ENCODE measurements at places on chromosomes 16 and 17. TPM values are rescaled to one million over a fixed set of nuclear protein-coding genes. Genes with fewer than 3 reads are reported as not detected.

DNA sequence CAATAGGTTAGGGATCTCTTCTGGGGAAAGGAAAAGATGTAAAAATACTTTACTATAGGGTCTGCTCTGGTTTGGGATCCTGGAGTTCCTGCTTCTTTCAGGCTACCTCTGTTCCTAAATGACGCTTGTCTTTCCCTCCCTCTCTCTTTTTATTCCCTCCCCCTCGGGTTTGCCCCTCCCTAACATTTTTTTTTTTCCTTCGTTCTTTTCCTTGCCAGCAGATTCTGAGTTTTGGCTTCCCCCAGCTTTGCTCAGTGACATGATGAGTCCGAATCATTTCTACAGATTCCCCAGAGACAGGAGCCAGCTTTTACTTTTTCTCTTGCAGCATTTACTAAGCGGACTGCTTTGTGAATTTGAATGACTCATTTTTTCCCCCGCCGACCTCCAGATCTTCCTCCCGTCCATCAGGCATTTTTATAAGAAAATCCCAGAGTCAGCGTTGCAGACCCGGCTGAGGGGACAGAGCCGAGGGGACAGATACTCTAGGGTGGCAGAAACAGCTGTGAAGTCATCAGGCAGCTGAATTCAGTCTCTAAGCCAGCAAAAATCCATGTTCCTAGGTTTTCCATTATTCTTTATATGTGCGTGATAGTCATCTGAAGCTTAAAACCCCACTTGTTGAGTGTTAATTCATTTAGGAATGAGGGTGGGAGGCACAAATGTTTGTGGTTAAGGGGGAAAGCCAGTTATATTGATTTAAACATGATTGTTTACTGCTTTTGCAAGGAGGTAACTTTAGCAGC is at the start of gene TMEM100:
Gene TMEM100 (minus strand): TSS at position 123 of the 746 bp plus-strand sequence. CDS start 1,794 bp downstream, outside the sequence.
- DNase-seq = no peak

DNA sequence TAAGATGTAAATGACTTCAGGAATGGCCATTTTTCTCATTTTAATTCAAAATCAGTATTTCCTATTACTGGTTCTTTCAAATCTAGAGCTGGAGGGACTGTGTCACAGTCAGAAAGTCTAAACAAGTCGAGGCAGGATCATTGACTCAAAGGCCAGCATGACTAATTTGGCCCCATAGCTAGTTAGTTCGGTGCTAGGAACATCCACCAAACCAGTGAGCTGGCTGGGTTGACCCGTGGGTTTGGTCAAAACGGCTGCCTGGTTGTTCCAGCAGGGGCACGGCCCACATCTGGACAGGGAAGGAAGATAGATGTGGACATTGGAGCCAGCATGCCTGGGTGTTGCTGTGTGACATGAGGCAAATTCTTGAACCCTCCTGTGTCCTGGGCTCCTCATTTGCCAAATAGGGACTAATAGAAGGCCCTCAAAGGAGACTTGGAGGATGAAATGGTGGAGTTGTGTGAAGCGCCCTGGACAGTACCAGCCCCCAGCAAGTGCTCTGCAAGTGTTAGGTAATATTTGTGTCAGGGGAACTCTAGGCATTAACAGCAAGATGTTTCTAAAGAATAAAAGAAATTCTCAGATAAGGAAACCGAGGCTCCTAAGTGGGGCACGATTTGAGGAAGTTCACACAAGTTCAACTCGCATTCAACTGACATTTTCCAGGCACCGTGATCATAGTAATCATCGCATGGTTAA is 46.2 kb downstream of the MEOX1 start:
- no peak for DNase-seq

The CPHXL2 gene
- not detected for total RNA-seq

DNA sequence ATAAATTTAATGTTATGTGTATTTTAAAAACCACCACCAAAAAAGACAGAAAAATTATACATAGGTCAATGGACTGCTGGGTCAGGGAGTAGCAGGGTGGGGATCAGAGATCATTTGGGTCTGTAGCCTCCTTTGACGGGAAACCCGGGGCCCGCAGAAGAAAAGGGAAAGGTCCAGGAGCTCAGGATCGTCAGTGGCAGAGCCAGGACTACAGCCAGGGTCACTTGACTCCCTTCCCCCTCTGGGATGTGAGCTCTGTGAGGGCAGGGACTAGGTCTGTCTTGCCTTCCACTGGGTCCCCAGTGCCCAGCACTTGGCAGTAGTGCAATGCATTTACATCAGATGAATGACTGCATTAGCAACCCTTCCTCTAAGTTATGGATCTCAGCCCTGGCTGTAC is 62.1 kb downstream of the TOM1L2 start:
- no peak for DNase-seq

The PPP1R1B gene
- total RNA-seq = not detected

DNA sequence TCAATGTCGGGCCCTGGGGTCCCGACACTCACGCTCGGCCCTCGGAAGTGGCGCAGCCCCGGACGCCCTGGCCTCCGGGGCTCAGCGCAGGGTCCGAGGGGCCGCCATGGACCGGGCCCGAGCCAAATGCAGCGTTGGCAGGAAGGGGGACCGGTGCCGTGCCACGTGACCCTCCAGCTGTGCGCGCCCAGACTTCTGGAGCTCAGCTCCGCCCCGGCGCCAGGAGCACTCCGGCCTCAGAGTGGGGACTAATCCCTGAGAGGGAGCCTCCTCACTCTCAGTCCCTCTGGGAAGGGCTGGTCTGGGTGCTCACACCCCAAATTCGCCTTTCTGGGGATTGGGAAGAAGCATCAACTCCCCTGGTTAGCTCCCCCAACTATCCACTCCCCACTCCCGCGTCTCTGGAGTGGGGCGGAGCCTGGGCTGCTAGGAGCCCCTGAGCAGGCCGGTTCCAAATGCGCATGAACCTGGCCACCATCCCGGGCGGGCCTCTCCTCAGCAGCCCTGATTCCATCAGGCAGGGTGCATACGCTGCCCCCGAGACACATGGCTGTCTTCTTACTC is at the start of gene B3GNT9:
Gene B3GNT9 (minus strand): TSS at position 166 of the 564 bp plus-strand sequence. CDS start 513 bp downstream, outside the sequence.
- no peak for DNase-seq

- no peak for DNase-seq
These were observed 169.5 kb downstream of the AHSP start for GRCh38 chr16:31696968-31697743.

DNA sequence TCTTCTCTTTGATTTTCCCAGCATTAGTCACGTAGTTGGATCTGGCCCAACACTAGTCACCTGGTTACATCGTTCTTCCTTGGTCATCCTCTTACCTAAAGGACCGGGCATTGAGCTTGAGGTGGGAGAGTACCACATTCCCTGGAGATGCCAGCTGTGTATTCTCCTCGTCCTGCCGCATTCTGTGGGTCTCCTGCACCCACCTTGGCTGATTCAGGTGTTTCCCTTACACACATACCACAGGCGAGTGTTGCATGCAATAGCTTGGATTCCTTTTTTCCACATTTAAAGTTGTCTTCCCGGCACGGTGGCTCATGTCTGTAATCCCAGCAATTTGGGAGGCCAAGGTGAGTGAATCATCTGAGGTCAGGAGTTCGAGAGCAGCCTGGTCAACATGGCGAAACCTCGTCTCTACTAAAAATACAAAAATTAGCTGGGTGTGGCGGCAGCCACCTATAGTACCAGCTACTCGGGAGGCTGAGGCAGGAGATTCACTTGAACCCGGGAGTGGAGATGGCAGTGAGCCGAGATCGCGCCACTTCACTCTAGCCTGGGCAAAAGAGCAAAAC is 21.6 kb upstream of the CLEC18C start:
- DNase-seq = peak; percentile 44

DNA sequence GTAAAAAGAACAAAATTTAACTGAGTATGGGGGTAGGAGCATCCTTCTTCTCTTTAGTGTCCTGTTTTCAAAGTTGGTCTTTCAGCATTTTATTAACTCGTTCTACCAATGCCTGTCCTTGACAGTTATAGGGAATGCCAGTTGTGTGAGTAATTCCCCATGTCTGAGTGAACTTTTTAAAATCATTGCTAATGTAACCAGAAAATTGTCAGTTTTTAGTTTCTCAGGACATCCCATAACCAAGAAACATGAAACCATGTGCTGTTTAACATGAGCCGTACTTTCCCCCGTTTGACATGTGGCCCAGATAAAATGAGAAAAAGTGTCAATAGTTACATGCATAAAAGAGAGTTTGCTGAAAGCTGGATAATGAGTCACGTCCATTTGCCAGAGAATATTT is 71.4 kb upstream of the ARL4D start:
- no peak for DNase-seq

The SLFN5 gene
- 29.0 TPM for total RNA-seq

- DNase-seq = no peak
These were observed 116.0 kb downstream of the SOCS1 start for GRCh38 chr16:11140098-11140375.

GRCh38 chr16:25257470-25257955 is at the start of gene ZKSCAN2:
TSS of gene ZKSCAN2 (minus strand) at chr16:25257845. CDS start at chr16:25257127, 718 bp downstream.
- DNase-seq = peak; percentile 92

- DNase-seq = no peak
These were observed 199.8 kb upstream of the CHMP6 start for GRCh38 chr17:80791758-80792284.

DNA sequence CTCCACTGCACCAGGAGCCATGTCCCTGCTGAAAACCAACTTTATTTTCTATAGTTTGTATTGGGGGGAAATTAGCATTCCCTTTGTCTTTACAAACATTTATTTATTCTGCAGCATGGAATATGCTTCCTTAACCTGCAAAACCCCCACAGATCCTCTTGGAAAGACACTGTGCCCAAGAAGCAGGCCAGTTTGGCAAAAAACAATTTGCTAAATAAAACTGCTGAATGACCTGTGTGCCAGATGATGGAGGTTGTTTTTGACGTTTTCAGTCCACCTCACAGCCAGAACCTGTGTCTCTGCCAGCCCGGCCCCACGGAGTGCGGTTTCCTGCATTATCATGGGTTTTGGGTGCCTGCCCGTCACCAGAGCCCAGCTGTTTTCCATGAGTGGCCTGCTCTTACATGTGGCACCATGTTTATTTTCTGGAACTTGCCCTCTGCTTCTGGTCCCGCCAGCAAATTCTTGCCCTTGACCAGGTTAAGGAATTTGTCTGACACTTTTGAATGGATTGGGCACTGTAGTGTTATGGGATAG is 26.4 kb downstream of the ORC6 start:
- no peak for DNase-seq

- no peak for DNase-seq
These were observed 91.1 kb downstream of the SMG6 start for GRCh38 chr17:2212400-2212981.

GRCh38 chr16:69366431-69366830 is 14.8 kb upstream of the TMED6 start:
- no peak for DNase-seq

DNA sequence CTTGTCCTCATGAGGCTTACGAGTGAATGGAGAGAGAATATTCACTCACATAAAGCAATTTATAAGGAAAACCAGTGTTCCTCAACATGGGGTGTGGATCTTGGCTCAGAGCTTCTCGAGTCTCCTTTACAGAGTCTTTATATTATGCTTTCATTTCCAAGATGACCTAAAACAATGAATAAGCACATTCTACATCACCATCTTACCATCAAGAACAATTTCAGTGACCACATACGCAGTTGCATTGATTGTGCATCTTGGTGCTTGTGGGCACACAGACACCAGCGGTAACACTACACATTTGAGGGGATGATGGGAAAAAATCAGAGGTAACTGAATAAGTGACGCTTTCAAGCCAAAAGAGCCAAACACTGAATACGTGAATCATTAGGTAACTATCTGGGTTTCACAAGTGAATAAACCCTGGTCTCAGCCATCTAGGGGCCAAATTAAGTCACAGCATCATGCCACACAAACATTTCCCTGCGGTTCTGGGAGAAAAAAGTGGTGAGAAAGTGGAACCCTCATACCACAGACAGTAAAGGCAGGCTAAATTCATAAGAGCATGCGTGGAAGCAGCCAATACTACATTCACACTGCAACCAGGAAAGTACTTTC is 9.4 kb downstream of the CWC25 start:
- no peak for DNase-seq

The TMIGD1 gene
- not detected for total RNA-seq

The PDIA2 gene
- not detected for total RNA-seq

DNA sequence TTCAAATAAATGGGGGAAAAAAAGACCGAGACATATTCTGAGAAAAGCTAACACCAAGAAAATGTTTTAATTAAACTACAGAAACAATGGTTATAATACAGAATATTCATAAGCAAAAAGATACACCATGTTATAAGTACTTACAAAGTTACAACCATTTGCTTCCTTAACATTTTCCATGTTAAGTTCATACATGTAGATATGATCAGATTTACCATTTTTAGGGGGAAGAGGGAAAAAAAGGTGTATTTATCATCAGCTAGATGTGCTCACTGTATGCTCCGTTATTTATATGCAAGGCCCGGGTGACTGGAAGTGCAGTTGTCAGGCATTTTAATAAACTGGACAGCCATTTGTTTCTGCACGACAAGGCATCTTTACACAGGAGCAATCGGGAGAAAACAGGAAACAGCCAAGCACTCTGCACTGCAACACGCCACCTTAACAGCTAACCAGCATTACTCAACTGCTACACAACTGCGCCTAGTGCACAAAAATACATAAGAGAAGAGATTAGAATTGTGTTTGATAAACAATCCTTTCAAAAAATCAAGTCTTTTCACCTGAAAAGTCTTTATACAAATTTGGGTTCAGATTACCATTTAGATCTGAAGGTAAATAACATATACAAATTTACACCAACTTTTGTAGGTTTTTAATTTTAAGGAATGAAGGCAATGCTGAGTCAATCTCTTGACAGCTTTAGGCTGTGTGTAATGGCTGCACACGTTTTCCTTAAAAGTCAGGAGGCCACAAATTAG is 2.9 kb downstream of the SRSF2 start:
- no peak for DNase-seq

The KRT17 gene
- total RNA-seq = not detected

The PIMREG gene
- total RNA-seq = 3.9 TPM

GRCh38 chr16:50306287-50306686 is 39.9 kb downstream of the ADCY7 start:
- DNase-seq = peak; percentile 48

DNA sequence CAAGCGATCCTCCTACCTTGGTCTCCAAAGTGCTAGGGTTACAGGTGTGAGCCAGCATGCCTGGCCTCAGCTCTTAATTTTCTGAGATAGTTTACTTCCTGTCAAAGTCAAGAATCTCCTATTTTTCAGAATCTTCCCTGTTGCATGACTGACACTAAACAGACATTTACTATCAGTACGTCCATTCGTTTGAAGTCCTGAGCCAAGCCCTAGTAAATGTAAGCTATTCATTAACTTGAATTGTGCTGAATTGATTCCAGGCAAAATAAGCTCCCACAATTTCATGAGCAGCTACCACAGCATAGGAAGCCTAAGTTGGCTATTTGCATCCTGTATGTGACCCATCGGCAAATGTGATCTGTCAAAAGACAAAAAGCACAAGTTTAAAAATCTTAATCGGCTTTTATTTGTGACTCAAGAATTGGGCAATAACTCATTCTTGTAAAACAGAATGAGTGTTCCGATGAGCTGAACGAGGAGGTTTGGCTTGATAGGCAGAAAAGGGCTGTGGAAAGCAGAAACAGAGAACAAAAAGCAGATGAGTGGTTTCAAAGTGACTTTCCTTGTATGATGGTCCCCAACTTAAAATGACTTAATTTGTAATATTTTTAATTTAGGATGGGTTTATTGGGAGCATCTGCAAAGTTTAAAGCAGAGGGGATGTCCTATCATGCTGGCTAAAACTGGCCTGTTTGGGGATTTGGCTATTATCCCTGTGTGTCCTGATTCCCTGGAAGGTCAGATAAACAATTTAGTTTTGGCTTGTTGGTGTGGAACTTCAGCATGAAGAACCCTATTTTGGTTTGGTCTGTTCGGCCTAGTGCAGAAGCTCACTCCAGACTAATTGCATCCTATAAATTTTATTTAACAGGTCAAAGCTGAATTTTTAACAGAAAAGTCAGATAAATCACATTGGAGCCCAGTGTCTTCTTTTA is 14.2 kb downstream of the RNF112 start:
- DNase-seq = no peak

- no peak for DNase-seq
These were observed 255.7 kb upstream of the DYNLRB2 start for GRCh38 chr16:80285104-80285503.

The ZNF597 gene
- total RNA-seq = 2.9 TPM
